ENCODE measurements at places on chromosomes 6 and 20. TPM values are rescaled to one million over a fixed set of nuclear protein-coding genes. Genes with fewer than 3 reads are reported as not detected.

The LY6G6F gene
- total RNA-seq = not detected

The TBC1D22B gene
- total RNA-seq = 12.5 TPM

The KCNG1 gene
- 20.3 TPM for total RNA-seq

The TSPYL4 gene
- 20.6 TPM for total RNA-seq

The CALHM6 gene
- 30.6 TPM for total RNA-seq

- no peak for DNase-seq
These were observed 43.0 kb downstream of the CFAP61 start for GRCh38 chr20:20095114-20095872.

- DNase-seq = no peak
These were observed 4.1 kb downstream of the CCND3 start for GRCh38 chr6:41937472-41937860.

GRCh38 chr20:64057628-64058498, 5.1 kb upstream of the TCEA2 start:
- DNase-seq = peak; percentile 80

GRCh38 chr6:149458196-149458595, 26.6 kb downstream of the ZC3H12D start:
- no peak for DNase-seq

GRCh38 chr20:49634116-49634515, 66.2 kb upstream of the PTGIS start:
- no peak for DNase-seq

DNA sequence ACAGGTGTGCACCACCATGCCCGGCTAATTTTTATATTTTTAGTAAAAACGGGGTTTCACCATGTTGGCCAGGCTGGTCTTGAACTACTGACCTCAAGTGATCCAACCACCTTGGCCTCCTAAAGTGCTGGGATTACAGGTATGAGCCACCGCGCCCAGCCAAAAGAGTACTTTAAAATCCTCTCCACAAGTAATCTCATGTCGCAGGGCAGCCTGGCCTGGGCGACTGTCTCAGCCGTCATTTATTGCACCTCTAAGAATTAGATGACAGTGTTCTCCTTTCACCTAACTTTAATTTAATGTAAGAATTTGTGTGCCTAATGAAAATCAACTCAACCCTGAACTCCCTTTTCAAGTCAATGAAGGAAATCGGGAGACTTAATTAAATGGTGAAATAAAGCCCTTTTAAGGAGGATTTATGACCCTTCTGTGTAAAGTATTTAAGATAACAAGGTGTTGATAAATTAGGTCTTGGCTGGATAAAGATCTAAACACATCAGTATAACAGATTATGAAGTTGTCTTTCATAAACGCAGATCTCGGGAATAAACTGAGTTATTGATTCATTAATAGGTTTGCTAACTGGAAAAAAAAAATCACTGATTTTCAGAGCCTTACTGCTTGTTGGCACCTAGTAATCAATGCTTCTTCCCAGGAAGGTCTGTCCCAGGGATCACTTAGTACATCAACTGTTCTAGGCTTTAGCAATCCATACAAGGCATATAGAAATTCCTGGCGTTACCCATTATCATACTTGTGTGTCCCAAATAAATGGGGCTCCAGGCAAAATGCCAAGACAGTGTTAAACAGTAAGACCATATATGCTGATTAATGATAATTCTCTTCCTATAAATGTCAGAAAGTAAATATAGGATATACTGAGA, 209.3 kb downstream of the GMDS start:
- no peak for DNase-seq

DNA sequence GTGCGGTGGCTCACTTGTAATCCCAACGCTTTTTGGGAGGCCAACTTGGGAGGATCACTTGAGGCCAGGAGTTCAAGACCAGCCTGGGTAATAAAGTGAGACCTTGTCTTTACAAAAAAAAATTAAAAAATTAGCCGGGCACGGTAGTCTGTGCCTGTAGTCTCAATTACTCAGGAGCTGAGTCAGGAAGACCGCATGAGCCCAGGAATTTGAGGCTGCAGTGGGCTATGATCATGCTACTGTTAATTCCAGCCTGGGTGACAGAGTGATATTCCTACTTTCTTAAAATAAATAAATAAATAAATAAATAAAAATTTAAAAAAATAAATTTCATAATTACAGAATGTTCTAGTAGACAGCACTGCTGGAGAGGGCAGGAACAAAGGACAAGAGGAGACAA, 62.4 kb downstream of the DST start:
- no peak for DNase-seq

DNA sequence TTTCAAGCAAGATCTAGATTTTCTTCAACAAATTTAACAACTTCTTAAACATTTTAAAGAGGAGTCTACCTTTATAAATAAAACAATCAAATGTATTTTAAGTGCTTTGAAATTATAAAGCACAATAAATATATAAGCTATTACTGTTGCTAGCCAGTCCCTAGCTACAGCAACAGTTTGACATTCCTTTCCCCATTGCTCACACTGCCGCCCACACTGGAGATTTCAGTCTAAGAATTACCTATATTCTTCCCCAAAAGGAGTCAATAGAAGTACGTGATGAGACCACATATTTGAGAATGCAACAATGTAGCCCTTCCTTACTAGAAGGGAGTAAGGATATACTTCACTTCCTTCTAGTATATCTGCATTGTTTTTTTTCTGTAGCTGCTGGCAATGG, 65.3 kb upstream of the RNF146 start:
- no peak for DNase-seq

GRCh38 chr6:129370268-129370916, 339.6 kb downstream of the ARHGAP18 start:
- DNase-seq = peak; percentile 39

- peak; percentile 45 for DNase-seq
These were observed 1.3 kb downstream of the PLCG1 start for GRCh38 chr20:41138475-41139226.

DNA sequence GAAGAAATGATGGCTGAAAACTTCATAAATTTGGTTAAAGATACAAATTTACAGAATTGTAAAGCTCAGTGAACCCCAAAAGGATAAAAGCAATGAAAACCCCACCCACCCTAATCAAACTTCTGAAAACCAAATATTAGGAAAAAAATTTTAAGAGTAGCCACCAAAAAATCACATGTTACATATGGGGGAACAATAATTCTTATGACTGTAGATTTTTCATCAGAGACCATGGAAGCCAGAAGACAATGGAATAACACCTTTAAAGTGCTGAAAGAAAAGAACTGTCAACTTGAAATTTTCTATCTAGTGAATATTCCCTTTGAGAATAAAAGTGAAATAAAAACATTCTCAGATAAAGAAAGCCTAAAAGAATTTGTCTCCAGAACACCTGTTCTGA, 24.4 kb downstream of the PROCR start:
- DNase-seq = no peak

GRCh38 chr20:6614836-6615235, 152.7 kb upstream of the BMP2 start:
- DNase-seq = no peak

DNA sequence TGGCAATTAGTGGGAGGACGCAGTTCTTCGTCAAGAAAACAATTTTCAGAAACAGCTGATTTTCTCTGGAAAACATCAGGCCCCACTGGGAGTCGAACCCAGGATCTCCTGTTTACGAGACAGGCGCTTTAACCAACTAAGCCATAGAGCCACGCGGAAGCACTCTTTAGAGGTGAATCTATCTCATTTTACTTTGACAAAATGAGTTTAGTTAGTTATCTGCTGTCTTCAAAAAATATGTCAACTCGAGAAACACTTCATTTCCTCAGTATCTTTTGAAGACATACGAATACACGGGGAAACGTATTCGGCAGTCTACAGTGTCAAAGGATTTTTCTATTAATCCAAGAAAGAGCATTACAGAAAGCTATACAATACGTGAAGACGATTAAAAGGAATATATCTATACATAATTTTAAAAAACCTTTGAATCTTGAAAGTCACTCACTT, 26.7 kb downstream of the GPX6 start:
- no peak for DNase-seq

DNA sequence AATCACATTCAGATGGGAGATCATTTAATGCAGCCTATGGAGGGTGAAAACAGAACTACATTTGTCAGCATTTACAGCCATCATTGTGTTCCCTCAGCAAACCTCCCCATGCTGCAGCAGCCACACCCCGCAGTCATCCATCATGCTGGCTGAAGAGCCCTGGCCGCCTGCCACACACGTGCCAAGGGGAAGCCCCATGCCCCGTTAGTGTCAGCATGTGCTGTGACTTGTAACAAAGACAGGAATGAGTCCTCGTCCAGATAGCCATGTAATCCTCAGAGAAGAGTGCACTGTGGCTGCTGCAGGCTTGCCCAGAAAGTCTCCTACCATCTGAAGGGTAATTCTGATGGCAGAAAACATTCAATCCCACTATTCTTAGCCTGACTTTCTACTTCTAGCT, 1097.8 kb downstream of the KIF16B start:
- peak; percentile 4 for DNase-seq

DNA sequence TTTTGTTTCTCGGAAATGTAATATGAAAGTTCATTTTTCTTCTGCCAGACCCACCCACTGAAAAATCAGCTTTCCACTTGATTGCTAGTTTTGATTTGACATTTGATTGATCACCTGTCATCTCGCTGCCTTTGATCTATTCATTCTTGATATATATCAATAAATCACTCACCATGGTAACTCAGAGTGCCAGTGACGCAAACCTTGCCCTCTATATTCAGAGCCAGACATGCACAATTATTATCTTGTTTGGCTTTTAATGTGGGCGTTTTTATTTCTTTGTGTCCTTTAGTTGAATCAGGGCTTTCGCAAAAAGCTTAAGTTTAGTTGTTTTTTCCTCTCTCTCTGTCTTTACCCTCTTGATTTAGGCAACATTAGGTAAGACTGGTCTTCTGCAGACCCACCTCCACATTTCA, 2.0 kb downstream of the TSHZ2 start:
- no peak for DNase-seq

GRCh38 chr6:142906945-142907470, 38.0 kb downstream of the HIVEP2 start:
- DNase-seq = peak; percentile 52

DNA sequence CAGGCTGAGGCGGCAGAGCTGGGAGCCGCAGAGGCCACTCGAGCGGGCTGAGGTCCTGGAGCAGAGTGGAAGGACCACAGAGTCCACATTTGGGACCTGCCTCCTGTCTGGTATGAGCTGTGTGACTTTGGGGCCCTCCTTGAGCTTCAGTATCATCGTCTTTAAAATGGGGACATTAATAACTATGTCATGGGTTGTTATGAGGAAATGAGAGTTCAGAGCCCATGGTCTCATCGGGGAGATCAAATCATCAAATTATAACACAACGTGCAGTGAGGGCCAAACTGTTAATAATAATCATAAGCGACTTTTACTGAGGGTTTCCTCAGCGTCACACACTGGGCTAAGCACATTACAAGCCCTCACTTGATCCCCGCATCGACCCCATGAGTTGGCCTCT, 49.9 kb upstream of the CCDC167 start:
- peak; percentile 54 for DNase-seq

- no peak for DNase-seq
These were observed 159.4 kb upstream of the MLN start for GRCh38 chr6:33963136-33963750.

- no peak for DNase-seq
These were observed 95.9 kb upstream of the PMEPA1 start for GRCh38 chr20:57805747-57806146.

GRCh38 chr6:14310960-14311359, 193.4 kb downstream of the CD83 start:
- no peak for DNase-seq

DNA sequence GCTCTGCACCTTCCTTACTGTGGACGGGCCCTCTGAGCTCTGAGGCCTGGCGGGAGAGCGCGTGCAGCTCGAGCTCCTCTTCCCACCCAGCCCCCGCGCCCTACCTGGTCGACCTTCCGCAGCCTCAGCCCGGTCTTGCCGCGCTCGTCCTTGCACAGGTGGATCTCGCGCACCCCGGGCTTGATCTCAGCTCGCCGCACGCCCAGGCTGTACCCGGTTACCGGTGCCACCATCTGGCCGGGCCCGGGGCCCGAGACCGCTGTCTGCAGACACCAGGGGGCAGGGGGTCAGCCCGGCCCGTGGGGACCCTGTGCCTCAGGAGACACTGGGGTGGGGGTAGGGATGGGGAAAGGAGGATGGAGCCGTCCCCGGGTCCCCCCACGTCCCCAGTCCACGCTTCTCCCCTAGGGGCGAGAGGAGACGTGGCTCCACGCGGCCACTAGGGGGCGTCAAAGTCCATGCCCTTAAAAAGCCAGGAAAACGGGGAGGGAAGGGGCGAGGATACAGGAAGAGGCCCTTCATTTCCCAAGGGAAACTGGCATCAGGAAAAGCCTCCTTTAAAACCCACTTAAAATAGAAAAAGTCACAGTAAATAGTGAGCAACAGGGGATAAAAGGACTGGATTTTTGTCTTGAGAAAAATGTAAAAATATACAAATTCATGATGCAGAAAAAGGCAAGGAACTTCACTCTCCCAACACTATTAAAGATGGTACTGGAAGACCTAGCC, 15.5 kb downstream of the SDCBP2 start:
- peak; percentile 78 for DNase-seq

DNA sequence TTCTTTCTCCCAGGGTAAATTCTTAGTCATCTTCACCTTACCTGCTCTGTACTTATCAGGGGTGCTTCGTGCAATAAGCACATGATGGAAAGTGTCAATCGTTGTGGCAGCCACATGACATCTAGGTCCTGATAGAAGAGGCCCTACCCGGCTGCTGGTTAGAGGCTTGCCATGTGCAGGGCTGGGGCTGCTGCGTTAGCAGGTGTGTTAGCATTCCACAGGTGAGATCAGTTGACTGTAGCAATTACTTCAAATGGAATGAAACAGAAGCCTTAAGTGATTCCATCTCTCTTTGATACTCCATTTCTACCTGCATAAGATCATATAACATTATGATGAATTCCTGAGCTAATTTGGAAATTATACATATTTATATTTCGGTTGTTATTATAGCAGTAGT, 127.0 kb downstream of the UST start:
- no peak for DNase-seq

DNA sequence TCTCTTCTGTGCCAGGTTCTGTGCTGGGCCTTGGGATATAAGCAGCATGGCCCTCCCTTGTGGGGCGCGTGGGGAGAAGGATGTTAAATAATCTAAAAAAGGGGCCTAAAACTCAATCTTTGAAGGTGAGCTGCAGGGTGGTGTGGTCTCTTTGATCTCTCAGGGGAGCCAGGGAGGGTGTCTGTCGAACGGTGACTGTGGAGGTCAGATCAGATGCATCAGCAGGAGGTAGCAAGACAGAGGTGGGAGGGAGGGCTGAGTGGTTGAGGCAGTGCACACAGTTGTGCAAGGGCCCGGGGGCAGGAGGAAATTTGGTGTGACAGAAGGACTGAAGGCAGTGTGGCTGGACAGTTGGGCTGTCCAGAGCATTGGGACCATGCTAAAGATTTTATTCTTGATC, 287.3 kb downstream of the BMP7 start:
- DNase-seq = no peak

GRCh38 chr6:156963712-156964700, 186.8 kb downstream of the ARID1B start:
- no peak for DNase-seq

GRCh38 chr20:20450521-20450920, 82.6 kb downstream of the INSM1 start:
- no peak for DNase-seq

GRCh38 chr6:68575765-68576439, 59.2 kb upstream of the ADGRB3 start:
- no peak for DNase-seq
